OCI-M1 (cell line): ENCODE measurements at places on chromosomes 12 and 14.

DNA sequence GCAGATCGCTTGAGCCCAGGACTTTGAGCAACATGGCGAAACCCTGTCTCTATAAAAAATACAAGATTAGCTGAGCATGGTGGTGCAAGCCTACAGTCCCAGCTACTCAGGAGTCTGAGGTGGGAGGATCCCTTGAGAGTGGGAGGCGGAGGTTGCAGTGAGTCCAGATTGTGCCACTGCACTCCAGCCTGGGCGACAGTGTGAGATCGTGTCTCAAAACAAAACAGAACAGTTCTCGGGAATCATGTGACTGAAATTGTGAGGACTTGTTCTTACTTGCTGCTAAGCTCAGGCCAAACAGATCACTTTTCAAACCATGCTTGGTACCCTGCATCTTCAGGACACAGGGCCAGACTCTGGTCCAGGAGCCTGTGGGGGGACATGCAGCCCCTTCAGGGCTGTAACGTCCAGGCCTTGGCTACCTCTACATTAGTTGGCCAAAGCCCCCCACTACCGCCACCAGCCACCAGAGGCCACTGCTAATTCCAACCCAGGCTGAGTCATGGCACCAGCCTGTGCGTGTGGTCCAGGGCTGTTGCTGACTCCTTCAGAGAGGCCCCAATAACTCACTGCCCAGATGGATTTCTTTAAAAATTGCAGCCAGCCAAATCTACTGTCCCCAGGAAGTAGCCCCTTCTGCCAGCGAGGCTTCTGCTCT lies 33.4 kb upstream of the SYNDIG1L start:
- DNase-seq: peak; percentile 46

GRCh38 chr14:35932136-35932535 lies 106.0 kb downstream of the BRMS1L start:
- DNase-seq: no peak

DNA sequence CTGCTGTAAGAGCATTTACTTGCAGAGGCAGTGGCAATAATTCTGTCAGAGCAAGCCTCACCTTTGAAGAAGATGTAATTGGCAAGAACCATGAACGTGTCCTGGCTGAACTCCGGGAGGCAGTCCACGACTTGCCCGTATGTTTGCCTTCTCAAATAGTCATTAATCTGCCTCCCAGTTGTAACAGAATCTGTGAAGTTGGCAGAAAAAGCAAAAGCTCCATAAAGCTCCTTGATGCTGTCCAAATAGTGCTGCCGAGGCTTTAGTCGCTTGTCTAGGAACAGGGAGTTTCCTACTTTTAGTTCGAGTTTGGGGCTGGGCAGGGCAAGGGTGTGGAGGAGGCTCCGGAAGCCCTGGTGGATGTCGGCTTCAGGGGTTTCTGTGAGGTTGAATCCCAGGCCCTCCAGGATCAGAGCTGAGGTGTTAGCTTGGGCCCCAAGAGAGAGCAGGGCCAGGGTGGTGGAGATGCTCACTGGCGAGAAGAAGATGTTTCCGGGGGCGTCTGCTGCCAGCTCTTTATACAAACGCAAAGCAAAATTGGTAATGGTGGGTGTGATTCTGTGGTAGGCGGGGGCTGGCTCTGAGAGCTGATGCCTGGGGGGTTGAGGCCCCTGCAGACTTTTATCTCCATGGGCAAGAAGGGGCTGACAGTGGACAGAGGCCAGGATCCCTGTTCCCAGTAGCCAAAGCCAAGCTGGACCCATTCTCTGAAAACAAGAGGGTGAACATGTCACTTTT lies 4.4 kb downstream of the SERPINA11 start:
- DNase-seq: no peak

DNA sequence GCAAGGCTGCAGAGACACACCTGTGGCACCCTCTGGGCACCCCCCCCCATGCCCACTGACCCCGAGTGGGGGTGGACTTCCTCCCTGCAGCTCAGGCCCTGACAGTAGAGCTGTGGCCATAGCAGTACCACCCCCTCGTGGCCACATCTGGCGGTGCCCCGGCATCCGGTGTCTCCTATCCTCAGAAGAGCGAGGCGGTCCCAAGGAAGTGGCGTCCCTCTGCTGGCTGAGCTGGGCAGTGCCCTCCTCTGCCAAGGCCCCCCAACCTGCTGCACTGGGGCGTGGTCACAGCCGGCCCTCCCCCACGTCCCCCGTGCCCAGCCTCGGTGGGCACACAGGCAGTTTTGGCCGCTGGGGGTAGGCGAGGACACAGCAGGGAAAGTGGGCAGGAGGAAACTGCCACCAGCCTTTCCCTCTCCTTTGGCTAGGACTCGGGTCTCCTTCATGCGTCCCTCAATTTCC lies 6.0 kb upstream of the SLC6A12 start:
- peak; percentile 90 for DNase-seq

DNA sequence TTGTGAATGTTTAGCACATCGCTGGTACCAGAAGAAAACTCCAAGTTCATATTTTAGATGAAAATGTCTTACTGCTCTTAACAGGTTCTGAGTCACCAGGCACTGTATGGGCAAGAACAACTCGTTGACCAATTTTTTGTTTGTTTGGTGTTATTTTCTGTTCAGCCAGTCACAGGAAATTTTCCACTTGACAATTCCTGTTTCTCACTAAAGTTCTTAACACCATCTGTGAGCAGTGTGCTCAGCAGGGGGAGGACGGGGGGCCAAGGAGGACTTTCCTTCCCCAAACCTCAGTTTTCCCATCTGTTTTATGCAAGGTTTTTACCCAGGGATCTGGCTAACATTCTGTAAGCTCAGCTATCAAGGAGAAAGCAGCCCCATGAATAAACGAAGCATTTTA lies 3.0 kb downstream of the NUAK1 start:
- no peak for DNase-seq
